ENCODE measurements at places on chromosomes 12 and 14. TPM values are rescaled to one million over a fixed set of nuclear protein-coding genes. Genes with fewer than 3 reads are reported as not detected.

The MGST1 gene
- total RNA-seq = 790 TPM

The KRT78 gene
- not detected for total RNA-seq

The SERPINA9 gene
- total RNA-seq = not detected

The SYCP3 gene
- total RNA-seq = not detected

The ASCL1 gene
- not detected for total RNA-seq

The MMP17 gene
- 12.2 TPM for total RNA-seq

The RASAL1 gene
- total RNA-seq = 0.55 TPM

The SLC39A2 gene
- not detected for total RNA-seq

The KDM5A gene
- 20.3 TPM for total RNA-seq

The STAC3 gene
- 0.27 TPM for total RNA-seq

The IFNG gene
- total RNA-seq = not detected

The SLCO1B1 gene
- 0.42 TPM for total RNA-seq

The CPNE6 gene
- not detected for total RNA-seq

The CCDC177 gene
- total RNA-seq = not detected

The FAM222A gene
- 3.8 TPM for total RNA-seq

The NELL2 gene
- not detected for total RNA-seq

The MORN3 gene
- total RNA-seq = 0.27 TPM

The AJUBA gene
- total RNA-seq = 40.1 TPM

The ADSS1 gene
- total RNA-seq = 7.8 TPM

Measured in A549 treated with RU486 at 1 μM for 4 hours (cell line).